DMS 273 treated with DMSO at 0.1 percent for 48 hours (cell line): ENCODE measurements at places on chromosomes 13 and 19.

DNA sequence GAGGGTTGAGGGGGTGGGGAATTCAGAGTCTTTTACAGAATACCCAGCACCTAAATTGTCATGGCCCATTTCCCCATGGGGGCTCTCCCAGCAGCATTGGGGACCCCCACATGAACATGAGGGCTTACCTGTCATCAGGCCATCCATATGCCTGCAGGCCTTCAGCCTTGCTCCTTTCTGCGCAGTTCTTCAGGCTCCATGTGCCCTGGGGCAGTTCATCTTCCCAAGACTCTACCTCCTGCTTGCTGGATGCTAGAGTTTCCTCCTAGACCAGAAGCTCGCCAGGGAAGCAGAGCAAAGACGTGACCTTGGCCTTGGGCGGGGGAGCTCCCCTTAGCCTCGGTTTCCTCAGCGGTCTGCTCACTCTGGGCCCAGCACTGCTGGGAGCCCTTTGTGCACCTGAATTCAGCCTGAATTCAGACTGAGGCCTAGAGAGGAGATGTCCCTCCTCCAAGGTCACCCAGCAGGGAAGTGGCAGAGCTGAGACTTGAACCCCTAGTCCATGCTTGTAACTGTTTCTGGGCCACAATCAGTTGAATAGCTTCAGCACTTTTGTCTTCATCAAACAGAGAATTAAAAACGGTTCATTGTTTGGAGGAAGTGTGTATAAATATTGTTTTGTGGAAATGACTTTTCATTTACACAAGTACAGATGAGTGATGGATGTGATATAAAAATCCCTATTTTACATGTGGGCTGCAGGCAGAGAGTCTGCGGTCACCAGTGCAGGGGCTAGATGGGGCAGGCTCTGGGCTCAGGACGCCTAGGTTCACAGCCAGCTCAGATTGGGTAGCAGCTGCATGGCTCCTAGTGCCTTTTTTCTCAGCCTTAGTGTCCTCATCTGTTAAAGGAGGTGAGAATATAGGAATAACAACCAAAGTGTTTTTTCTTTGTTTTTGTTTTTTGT is 9.5 kb downstream of the PPP5C start:
- DNase-seq: no peak

DNA sequence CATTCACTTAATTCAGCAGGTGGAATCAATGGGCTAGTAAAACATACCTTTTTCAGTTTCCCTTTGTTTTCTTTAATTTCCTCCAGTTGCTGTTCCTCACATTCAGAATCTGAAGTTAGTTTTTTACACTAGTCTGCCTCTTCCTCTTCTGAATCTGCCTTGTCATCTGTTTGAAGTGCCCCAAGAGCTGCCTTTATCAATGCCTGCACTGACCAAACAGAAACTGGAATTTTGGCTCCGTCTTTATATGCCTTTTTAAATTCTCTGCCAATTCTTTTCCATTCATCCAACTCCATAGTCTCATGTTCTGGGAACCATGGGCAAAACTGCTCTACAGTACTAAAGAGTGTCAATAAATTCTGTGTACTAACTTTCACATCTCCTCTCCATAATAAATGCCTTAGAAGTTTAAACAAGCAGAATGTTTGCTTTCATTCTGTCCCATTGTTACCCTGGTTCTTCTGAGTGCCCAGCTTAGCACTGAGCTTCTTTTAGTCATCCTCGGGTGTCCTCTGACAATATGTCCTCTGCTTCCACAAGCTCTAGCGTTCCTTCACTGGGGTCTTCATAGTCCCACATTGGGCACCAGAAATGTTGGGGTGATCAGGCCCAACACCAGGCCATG is 154.2 kb downstream of the ZNF486 start:
- DNase-seq: no peak

DNA sequence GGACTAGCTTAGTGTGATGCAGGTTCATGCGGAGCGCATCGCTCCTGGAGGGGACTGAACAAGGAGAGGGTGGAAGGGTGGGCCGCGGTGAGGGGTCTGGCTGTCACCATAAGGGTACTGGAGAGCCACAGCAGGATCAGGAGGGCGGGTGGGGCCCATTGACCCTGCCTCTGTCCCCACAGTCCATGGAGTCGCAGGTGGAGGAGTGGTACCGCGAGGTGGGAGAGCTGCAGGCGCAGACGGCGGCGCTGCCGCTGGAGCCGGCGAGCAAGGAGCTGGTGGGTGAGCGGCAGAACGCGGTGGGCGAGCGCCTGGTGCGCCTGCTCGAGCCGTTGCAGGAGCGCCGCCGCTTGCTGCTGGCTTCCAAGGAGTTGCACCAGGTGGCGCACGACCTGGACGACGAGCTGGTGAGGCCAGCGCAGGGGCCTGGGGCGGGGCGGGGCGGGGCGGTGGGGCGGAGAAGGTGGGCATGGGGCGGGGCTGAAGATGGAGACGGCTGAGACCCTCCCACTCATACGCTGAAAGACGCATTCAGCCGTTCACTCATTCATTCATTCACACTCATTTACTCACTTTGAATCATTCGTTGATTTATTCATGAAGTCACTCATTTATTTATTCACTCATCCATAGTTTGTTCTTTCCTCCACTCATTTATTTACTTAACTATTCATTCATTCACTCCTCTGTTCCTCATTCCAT is 27.5 kb upstream of the SHKBP1 start:
- peak; percentile 74 for DNase-seq

GRCh38 chr13:43936647-43937046 is 56.9 kb downstream of the LACC1 start:
- DNase-seq: no peak

DNA sequence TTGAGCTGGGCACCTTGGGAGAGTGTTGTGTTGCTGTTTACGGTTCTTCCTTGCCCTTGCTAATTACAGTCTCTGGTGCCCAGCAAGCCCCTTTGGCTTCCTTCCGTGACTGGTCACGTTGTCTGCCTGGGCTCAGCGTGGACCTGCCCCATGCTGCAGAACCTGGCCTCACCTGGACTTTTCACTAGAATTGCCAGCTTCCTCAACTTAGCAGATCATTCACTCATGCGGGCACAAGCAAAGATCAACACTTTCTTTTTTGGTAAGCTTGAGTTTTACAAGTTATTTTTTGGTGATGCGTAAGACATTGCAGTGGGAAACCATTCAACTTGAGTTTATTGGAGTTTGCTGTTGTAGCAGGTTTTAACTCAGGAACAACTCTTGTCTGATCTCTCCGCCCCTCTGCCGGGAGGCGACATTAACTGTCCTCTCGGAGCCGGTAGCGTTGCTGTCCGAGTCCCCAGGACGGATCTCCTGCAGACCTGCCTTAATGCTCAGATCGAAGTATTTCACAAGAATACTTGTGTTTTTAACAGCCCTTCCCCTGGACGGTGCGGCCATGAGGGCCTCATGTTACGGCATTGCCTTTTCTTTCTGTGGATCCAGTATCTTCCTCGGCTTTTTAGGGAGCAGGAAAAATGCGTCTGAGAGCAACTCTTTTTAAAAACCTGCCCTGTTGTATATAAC is 15.7 kb upstream of the TEX29 start:
- DNase-seq: no peak

DNA sequence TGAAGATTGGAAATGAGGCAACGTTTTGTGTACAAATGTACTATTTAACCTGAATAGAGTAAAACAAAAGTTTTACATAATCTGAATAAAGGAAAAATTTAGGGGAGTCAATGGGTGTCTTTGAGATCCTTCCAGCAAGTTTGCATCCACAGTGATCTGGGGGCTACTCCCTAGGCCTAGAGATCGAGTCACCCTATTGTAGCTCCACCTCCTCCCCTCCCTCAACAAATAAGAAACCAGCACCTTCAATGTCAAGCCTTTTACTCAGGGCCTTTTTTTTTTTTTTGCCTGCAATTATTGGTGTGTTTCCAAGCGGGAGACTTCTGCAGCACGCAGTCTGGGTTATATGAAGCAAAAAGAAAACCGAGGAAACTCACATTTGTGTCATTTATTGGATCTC is 16.3 kb upstream of the RAP2A start:
- no peak for DNase-seq

DNA sequence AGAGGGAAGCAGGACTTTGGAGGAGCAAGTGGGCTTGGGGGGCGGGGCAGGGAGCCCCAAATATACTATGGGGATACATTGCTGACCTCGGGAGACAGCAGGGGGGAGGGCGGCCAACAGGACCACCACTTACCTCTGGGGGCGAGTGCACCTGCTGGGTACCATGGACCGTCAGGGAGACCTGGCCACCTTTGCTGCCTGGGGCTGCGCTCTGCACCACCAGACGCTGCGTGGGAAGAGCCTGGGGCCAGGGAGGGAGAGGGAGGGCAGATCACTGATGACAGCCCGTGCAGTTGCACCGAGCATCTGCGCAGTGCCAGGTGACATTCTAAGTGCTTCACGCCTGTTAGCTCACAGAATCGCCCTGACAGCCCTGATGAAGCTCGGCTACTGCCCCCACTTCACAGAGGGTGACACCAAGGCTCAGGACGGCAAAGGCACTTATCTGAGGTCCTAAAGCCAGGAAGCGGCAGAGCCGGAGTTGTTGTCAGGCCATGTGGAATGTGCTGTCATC is 24.1 kb downstream of the RFX1 start:
- DNase-seq: no peak

GRCh38 chr19:1949304-1950101 is 8.5 kb downstream of the CSNK1G2 start:
- DNase-seq: no peak

- DNase-seq: no peak
Measured at GRCh38 chr13:28467034-28467433, 27.9 kb downstream of the FLT1 start.

- no peak for DNase-seq
Measured at GRCh38 chr19:48168689-48169088, 1.5 kb downstream of the LIG1 start.

- DNase-seq: no peak
Measured at GRCh38 chr13:31781064-31781463, 41.7 kb downstream of the RXFP2 start.
